ENCODE measurements at places on chromosomes 13 and 19.
A peak's percentile ranks its signal among the peaks of the same experiment; 100 is the strongest.

- DNase-seq, result no peak
Observed at GRCh38 chr19:44777715-44778347, at the start of gene CBLC. TSS of gene CBLC (plus strand) at chr19:44777890. CDS start at chr19:44777932, 42 bp downstream.

DNA sequence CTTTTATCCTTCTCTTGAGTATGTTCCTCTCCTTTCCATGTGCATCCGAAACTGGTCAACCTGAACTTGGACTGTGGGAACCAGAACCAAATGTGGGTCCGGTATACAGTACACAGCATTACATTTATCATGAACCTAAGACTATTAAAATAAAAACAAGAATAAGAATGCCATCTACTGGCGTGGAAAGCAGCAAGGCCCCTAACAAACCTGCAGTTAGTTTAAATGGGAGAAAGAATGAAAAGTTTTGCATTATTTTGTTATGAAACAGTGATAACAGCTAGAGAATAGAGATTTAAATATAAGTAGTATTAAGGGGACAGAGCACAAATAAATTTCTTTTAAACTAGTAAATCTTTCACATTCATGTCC lies 159.5 kb downstream of the RBM26 start:
- no peak for DNase-seq

GRCh38 chr13:21147827-21148226 lies 28.5 kb downstream of the SKA3 start:
- no peak for DNase-seq

DNA sequence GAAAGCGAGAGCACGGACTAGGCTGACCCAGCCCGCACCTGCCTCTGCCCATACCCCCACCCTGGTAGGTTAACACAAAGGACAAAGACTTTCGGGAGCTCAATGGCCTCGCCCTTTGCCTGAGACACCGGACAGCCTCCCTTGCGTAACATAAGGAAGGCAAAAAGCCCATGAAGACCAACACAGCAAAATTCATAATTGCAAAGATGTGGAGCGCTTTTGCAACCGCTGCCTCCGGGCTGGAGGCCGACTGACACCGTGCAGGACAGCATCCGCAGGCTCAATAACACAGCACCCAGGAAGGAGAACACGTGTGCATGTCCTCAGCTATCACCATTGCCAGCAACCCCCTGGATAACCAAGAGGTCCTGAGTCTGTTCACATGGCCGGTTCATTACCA lies 15.4 kb downstream of the LILRA1 start:
- no peak for DNase-seq

GRCh38 chr13:50916701-50917184 lies 7.2 kb downstream of the RNASEH2B start:
- DNase-seq, result no peak

DNA sequence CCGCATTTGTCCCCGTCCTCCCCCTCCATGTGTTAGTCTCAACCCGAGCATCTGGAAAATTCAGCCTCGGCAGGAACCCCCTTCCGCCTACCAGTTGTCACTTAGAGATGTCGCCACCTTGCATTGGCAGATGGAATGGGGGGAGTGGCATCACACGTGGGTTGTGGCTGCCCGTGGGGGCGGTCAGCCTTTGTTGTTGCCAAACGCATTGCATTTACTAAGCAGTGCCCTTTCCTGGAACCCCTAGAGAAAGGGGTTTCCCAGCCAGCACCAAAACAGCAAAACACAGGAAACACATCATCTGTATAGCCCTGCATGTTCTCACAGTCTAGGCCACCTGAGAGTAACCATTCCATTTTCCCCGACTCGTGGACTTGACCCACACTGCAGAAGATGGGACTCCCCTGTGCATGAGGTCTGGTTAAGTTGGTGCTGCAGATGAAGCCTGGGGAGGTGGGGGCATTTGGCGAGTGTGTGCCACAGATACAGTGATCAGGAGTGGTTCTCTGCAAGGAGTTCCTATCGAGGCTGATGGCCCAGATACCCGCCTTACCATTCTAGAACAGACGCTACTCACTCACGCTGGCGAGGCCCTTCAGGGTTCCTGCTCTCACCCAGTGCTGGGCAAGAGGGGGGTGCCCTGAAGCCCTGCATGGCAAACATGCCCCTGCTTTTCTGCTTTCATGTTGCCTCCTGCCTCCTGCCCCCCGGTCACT lies 38.3 kb downstream of the TMED1 start:
- DNase-seq, result no peak

DNA sequence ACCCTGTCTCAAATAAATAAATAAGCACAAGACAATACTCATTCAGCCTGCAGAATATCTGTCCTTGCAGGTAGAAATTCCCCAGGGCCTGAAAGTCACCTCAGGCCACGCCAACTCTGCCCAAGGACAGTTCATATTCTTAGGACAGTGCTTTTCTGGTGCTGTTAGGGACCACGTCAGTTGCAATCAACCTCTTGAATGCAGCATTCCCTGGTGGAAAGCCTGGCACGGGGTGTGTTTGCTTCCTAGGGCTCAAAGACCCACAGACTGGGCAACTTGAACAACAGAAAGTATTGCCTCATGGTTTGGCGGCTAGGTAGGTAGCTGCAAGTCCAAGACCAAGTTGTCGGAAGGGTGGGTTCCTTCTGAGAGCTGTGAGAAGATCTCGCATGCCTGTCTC lies 160.3 kb downstream of the KCTD15 start:
- DNase-seq, result no peak

- DNase-seq, result no peak
Observed at GRCh38 chr13:25397763-25398162, 26.0 kb downstream of the ATP8A2 start.

DNA sequence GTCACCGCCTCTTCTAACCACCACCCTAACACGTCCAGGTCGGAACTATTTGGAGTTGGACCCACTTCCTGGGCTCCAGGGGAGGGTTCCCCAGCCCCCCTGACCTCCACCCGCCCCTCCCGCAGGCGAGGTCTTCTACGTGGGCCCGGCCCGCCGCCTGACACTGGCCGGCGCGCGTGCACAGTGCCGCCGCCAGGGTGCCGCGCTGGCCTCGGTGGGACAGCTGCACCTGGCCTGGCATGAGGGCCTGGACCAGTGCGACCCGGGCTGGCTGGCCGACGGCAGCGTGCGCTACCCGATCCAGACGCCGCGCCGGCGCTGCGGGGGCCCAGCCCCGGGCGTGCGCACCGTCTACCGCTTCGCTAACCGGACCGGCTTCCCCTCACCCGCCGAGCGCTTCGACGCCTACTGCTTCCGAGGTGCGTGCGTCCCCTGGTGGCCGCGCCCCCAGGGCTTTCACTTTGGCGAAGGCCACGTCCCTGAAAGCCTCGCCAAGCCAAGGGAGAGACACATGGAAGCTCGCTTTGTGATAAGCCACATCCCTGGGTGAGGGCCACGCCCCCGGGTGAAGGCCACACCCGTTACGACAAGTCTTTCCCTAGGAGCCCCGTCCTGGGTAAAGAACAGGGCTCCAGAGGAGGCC lies 13.2 kb downstream of the NCAN start:
- DNase-seq, result peak; percentile 58

DNA sequence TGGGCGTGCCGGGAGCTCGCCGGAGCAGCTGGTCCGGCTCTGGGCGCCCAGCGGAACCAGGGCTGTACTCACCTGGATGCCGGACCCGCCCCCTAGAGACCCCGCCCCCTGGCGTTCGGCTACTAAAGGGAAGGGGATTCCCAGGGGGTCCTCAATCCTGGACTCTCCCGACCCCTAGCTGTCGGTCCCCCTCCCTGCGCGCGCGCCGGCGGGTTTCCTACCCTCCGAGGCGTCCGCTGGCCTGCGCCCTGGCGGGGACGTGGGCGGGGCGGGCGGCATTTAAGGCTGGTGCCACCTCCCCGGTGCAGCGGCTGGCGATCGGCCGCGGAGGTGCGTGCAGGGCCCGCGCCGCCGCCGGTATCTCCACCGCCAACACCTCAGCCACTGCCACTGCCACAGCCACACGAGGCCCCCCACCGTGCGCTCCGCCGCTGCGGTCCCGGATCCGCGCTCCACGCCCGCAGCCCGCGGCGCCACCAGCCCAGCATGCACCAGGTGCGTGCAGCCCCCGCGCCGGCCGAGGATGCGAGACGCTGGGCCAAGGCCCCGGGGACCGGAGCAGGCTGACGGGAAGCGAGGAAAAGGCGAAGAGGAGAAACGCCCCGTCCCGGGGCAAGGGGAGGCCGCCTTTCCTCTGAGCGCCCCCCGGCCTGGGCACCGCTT lies at the start of gene ATP12A:
ATP12A (plus strand) TSS at position 151 of the 663 bp plus-strand sequence; CDS start at position 487, 336 bp downstream.
- DNase-seq, result no peak

Measured in fibroblast of skin of scalp (primary cell).